Stimulated activated CD4-positive, alpha-beta T cell treated with anti-CD3 and anti-CD28 coated beads, Interleukin-4, amount 100 ng/mL, for 24 hours (primary cell): ENCODE measurements at places on chromosomes 5 and 9.

- DNase-seq, result no peak
These were observed 16.9 kb downstream of the NNT start for GRCh38 chr5:43619911-43620310.

GRCh38 chr5:58076483-58077257 is 383.2 kb downstream of the PLK2 start:
- DNase-seq, result no peak

DNA sequence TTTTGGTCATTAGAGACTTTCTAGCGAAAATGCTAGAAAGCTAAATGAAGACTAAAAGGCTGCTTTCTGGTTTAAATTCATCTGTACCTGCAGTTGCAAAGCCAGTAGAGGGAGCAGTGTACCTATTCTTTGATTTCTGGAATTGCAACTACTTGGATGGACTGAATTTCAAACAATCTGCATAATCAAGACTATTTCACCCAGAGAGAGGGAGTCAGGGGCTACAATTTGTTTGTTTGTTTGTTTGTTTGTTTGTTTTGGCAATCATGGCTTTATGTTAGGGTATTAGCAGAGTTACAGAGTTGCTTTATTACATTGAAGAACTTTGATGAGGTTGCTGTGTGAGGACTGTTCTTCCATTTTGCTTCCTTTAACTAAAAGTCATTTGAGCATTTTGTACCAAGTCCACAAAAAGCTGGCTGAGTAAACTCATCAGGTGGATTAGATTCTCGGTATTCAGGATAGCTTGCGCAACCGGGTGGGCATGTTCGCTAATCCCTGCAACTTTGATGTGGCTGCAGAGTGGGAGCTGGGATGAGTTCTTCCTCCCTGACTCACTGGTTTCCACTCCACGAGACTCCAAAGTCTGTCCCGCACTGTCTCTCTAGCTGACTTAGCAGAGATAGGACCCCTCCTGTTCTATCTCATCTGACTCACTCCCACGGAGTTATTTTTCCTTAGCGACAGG is 80.0 kb upstream of the TUT7 start:
- DNase-seq, result no peak

- DNase-seq, result no peak
These were observed 169.7 kb upstream of the TBCA start for GRCh38 chr5:77945874-77946273.

DNA sequence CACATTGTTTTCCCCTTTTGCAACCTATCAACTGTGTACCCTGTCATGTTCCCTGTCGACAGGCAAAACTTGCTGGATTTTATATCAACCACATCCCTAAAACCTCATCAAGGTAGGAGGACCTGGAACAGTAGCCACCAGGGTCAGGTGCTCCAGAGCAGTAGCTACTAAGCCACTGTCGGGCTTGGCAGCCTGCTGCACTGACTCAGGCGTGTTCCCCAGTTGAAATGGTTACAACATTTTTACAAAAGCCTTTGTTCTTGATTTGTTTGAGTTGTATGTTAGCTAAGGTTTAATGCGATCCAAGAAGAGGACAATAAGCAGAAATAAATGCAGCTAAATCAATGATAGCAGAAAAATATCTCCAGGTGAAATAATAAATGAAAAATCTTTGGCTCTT is 407.4 kb upstream of the TLE4 start:
- DNase-seq, result no peak

- DNase-seq, result no peak
These were observed 445.3 kb downstream of the DMRT2 start for GRCh38 chr9:1495282-1496030.

GRCh38 chr5:1349246-1349645 is 4.3 kb upstream of the CLPTM1L start:
- DNase-seq, result no peak

- no peak for DNase-seq
These were observed 80.6 kb downstream of the SPEF2 start for GRCh38 chr5:35698047-35698808.

- DNase-seq, result no peak
These were observed 65.8 kb downstream of the SPEF2 start for GRCh38 chr5:35683466-35683865.

- DNase-seq, result peak; percentile 3
These were observed 281.2 kb upstream of the RGMB start for GRCh38 chr5:98492258-98492657.

DNA sequence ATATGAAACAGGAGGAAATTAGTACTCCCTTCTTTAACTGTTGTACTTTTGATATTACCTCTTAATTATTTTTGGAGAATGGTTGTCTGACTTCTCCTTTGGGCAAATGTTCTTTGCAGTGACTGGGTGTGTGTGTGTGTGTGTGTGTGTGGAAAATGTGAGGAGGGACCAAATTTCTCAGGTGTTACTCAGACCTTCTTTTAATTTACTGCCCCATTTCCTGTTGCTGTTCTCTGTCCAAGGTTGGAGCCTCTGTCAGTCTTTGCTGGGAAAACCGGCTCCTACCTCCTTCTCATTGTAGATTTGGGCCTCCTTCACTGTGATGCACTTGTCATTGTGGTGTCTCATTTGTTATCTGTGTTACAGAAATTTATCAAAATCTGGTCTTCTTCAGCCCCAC is 68.4 kb downstream of the PBX3 start:
- no peak for DNase-seq

DNA sequence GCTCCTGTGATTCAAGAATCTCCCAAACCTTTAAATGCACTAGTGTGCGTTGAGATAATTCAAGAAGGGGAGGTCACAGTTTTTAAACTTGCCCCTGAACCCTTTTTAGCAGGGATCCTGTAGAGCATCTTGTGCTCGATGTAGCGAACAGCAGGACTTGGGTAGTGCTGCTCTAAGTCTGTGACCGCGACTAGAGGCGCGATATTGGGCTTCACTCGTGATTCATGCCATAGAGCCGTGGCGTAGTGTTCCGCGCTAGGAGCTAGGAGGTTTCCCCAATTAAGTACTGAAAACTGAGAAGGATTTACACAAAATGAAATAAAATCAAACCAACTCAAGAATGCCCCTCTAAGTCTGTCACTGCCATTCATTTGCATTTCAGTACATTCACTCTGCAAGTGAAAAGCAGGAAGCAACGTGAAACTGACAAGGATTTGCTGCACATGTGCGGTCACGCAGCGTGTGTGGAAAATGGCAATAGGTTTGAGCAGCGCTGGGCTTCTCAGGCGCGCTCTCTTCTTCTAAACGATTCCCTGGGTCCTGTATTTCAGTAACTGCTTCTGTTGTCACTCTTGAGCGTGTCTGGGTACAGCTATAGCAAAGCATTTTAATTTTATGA is 1135.9 kb upstream of the WWC1 start:
- DNase-seq, result no peak

DNA sequence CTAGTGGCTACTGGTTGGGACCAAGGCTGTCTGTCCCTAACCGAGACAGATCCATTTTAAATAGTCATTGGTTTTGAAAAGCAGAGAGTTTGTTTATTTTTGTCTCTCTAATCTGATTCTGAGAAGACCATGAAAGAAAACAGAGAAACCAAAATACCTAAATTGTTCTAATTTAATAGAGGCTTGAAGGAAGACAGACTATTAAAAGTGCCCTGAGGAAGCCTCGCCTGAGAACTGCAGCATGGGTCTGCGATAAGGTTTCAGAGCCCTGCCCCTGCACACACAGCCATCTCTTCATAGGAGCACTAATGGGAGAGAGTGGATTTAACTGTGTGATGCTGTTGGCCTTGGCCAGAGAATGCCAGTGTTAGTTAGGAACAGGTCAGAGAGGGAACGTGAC is 175.5 kb upstream of the SV2C start:
- no peak for DNase-seq

DNA sequence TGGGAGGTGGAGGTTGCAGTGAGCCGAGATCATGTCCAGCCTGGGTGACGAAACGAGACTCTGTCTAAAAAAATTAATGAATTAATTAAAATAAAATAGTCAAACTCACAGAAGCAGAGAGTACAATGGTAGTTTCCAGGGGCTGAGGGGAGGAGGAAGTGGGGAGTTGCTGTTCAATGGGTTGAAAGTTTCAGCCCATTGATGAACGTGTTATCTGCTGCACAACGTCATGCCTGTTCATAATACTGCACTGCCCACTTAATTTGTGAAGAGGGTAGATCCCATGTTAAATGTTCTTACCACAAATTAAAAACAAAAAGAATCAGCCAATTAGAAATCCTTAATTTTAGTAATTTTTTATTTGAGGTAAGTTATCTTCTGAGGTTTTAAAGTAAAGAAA is 16.4 kb upstream of the RUFY1 start:
- DNase-seq, result no peak

GRCh38 chr5:136205061-136205702 is 12.2 kb upstream of the SMIM32 start:
- no peak for DNase-seq

GRCh38 chr5:133367071-133367786 is 245.1 kb downstream of the FSTL4 start:
- no peak for DNase-seq

- no peak for DNase-seq
These were observed 207.4 kb downstream of the PAPPA start for GRCh38 chr9:116360989-116361388.

DNA sequence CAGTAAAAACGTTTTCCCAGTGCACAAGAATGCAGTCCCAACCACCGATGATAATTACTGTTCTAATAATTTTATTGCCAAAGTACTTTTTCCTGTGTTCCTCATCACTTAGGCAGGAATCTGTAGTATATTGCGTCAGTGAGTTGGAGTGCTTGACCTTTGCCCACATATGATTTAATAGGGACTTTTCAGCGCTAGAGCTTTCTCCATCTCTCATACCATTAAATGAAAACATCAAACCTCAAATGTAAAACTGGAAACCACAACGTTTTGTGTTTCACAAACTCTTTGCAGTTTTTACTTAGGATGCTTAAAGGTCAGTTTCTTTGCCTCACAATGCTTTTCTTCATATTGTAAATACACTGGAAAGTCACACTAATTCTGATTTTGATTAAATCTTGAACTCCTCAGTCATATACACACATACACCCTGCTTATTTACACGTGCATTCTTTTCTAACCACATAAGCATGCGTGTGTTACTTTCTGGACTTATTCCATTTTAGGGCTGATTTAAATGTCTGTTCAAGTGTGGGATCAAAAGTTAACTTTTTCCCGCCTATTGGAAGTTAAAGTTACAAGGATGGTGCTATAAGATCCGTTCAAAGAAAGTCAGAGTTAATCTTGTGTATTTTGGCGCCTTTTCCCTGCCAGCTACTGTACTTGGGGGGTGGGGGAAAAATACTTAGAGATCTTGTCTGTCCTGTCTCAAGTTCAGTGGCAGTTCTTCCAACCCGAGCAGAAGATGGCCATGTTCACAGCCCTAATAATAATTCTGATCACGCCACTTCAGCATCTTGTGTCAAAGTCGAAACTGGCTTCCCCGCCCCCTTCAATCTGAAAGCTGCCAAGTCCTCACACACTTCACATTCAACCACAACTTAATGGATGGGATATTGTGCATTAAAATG is 6.6 kb upstream of the NFIB start:
- DNase-seq, result no peak

GRCh38 chr9:129154866-129155477 is 23.1 kb downstream of the IER5L start:
- no peak for DNase-seq

GRCh38 chr5:172768573-172769341 is 2.2 kb downstream of the DUSP1 start:
- no peak for DNase-seq

DNA sequence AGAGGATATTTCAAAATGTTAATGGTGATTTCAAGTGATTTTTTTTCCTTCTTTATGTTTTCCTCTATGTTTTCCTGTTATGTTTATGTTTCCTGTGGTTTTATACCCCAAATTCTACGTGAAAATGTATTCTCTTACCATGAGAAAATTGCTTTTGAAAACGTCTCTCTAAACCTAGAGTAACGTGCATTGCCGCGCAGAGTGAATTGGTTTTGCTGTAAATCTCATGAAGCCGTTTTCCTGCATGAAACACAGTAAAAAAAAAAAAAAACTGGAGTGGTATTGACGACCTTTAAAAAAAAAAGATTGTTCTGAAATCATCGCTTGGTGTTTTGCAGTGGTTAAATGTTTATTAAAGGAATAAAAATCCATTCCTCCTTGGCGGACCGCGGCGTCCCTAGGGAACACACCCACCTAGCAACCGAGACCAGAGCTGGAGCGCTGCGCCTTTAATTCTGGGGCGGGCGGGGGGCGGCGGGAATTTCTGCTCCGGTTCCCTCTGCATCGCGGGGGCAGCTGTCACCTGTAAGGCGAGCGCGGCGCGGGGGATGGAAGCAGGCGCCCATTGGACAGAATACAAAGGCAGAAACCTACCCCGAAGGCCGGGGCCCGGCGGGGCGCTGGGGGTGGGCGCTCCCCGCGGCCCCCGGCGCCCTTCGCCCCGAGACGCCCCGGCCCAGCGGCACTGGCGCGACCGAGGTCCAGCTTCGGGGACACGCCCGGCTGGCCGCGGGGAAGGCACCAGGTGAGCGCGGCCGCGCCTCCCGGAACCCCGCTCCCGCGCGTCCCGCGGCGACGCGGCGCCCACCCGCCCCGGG is at the start of gene SOWAHA:
SOWAHA (plus strand) TSS at position 522 of the 818 bp plus-strand sequence. CDS start 320 bp downstream, outside the sequence.
- no peak for DNase-seq

DNA sequence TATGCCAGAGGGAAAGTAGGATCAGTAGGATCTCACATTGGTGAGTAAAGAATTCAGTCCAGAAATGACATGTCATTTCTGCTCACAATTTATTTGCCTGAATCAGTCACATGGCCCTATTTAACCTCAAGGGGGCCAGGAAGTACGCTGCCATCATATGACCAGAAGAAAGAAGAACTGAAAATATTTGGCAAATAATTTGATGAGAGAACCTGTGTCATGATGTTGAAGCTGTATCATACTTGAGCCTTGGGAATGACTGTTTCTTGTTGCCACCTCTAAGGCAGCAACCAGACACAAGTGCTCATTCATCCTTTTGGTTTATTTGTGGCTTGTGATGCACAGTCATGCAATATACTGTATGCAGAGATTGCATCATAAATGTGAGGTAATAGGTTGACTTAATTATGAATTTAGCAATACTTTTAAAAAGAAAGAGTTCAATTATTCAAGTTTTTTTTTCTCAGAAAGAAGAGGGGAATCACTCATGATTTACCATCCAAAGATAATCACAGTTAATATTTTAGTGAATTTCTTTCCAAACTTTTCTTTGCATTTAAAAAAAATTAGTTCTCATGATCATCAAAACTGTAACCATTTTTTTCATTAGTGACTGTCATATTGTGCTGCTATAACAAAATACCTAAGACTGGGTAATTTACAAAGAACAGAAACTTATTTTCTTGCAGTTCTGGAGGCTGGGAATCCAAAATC is 8.2 kb upstream of the ZFYVE16 start:
- no peak for DNase-seq
